Osteocyte (in vitro differentiated cells): ENCODE measurements at places on chromosomes 2 and 18. TPM values are rescaled to one million over a fixed set of nuclear protein-coding genes. Genes with fewer than 3 reads are reported as not detected.

- no peak for DNase-seq
Measured at GRCh38 chr2:106176446-106177099, 17.5 kb downstream of the UXS1 start.

DNA sequence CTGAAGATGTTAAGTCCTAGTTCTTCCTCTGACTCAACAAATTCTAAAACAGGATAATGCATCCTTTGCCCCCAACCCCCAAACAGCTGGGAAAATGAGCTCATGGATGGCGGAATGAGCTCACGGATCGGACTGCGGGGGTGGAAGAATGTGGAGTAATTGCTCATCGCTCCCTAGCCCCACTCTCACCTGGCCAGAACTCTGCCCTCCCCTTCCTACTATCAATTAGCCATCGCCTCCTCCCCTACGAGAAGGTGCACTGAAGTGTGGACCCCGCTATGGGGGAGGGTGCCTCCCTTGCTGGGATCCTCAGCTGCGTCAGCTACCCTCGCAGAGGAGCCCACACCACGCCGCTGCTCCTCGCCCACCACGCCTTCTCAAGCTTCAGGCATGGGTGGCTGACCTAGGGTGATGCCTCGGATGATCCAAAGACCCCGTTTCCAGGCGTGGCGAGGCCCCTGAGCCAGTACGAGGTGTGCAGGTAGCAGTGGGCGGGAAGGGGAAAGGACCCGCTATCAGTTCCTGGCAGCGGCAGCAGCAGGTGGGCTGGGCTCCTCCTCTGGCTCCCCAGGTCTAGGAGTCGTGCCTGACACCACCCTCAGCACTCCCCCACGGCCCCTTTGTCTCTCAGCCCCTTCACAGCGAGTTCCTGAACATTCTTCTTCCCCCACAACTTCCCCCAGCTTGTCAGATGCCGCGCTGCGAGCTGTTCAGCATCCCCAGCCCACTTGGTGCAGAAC, 82.1 kb upstream of the POMC start:
- no peak for DNase-seq

DNA sequence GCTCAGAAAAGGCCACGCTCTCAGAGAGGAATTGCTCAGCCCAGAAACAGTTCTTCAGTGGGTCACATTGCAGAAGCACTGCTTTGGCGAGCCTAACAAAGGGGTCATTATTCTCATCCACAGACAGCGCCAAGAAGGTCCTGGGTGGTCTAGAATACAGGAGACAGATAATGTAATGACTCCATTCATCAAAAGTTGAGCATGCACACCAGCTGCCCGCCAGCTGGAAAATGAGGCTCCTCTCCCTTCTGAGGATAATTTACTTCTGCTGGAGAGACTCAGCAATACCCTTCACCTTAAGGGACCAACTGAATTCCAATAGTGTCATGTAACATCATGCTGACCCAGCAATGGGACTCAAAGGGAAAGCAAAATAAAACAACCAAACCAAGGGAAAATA, 79.9 kb downstream of the TRIB2 start:
- DNase-seq: no peak

DNA sequence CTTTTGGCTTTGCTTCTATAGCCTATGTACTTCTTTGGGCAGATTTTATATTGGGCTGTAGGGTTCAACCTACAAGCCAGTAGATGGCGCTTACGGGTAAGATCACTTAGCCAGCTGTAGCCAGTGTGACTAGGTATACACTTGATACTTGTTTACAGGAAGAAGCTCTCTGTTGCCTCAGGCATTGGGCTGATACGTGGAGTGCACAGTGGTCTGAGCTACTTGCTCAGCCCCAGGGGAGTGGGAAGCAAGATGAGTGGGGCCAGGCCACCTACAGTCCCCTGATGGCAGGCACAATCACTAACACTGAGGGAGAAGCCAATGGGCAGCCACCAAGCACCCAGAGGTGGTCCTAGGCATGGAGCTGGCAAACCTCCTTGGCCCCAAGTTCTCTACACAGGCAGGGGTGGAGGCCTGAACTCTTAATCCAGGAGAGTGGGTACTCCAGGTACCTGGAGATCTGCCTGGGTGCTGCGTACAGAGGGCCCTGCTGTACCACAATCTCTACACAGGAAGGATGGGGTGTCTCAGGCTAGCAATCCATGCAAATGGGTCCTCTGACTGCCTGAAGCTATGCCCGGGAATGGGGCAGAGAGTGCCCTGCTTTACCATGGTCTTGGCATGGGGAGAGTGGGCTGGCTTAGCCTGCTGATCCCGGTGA, 122.2 kb downstream of the NCOA1 start:
- no peak for DNase-seq

Gene DNPEP
- total RNA-seq: 58.1 and 73.2 TPM in 2 replicates

Gene CHRND
- total RNA-seq: not detected in 2 replicates

DNA sequence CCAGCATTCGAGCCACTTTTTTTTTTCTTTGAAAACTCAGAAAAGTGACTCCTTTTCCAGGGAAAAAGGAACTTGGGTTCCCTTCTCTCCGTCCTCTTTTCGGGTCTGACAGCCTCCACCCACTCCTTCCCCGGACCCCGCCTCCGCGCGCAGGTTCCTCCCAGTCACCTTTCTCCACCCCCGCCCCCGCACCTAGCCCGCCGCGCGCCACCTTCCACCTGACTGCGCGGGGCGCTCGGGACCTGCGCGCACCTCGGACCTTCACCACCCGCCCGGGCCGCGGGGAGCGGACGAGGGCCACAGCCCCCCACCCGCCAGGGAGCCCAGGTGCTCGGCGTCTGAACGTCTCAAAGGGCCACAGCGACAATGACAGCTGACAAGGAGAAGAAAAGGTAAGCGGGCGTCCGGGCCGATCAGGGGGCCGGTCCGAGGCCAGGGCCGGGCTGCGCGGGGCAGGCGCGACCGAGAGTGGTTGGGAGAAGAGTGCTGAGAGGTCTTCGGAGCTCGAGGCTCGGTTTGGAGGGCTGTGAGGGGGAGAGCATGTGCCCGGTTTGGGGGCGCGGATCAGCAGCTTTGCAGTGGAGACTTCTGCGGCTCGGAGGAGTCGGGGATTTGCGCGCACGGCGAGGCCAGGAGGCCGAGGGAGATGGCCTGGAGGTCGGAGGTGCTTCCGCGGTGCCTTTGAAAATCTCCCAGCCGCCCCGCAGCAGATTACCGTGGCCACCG, 502 bp downstream of the EPAS1 start:
- DNase-seq: no peak

- DNase-seq: no peak
Measured at GRCh38 chr2:200174433-200175216, 131.9 kb upstream of the SPATS2L start.

GRCh38 chr18:24875286-24875685, 414.8 kb downstream of the HRH4 start:
- DNase-seq: no peak

- DNase-seq: no peak
Measured at GRCh38 chr18:58335223-58335622, 291.2 kb downstream of the NEDD4L start.

DNA sequence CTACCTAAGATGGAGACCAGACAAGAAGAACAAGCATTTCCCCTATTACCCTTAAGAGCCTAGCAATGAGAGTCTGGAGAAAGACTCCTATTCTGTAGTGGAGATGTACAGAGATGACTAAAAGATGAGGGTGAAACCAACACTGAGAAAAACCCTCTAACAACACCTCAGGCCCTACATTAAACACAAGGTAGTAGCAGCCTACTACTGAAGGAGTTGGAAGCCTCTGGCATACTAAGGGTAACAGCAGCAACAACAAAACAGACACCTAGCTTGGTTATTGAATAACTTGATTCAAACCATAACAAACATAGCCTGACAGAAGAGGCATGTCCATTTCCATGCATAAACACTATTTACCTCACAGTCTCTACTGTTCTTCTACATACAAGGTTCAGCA, 60.5 kb downstream of the UGP2 start:
- DNase-seq: no peak

Gene DYSF
- 68.8 and 72.0 TPM in 2 replicates for total RNA-seq
